ENCODE measurements at places on chromosomes 7 and 10. TPM values are rescaled to one million over a fixed set of nuclear protein-coding genes. Genes with fewer than 3 reads are reported as not detected.

Gene ELFN1
- not detected for total RNA-seq

Gene ANKMY2
- total RNA-seq, result 6.8 TPM

DNA sequence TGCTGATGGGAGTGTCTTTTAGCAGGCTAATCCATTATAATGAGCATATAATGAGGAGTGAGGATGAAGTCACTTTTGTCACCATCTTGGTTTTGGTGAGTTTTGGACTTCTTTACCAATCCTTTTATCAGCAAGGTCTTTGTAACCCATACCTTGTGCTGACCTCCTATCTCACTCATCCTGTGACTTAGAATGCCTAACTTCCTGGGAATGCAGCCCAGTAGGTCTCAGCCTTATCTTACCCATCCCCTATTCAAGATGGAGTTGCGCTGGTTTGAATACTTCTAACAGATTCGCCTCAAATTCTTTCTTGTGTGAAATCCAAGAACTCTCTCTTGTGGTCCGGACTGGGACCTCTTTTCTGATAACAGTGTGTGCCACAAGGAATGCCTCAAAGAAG is 253.1 kb upstream of the CACNA2D1 start:
- no peak for DNase-seq

DNA sequence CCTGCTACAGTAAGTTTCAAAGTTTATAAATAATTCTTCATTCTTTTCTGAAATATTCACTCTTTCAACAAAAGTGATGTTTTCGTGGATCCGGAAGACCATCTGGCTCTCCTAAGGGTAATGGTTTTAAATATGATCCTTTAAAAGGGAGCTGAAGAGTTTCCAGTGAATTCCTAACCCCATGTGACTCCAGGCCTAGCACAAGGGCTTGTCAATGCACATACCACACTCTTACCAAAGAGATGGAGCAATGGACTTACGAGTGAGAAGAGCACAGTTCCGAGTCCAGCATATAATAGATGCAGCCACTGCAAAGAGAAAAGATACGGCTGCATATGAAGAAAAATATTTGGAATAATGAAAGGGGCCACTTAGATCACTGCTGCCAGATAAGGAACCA is 32.1 kb upstream of the GATAD1 start:
- DNase-seq, result no peak

GRCh38 chr7:24428676-24429075 is 144.6 kb upstream of the PALS2 start:
- DNase-seq, result no peak

GRCh38 chr10:4051641-4052151 is 266.7 kb upstream of the KLF6 start:
- DNase-seq, result no peak

- no peak for DNase-seq
These were observed 1131.9 kb upstream of the CELF2 start for GRCh38 chr10:9885761-9886160.

- DNase-seq, result no peak
These were observed 8.6 kb downstream of the AOC1 start for GRCh38 chr7:150860978-150861295.

DNA sequence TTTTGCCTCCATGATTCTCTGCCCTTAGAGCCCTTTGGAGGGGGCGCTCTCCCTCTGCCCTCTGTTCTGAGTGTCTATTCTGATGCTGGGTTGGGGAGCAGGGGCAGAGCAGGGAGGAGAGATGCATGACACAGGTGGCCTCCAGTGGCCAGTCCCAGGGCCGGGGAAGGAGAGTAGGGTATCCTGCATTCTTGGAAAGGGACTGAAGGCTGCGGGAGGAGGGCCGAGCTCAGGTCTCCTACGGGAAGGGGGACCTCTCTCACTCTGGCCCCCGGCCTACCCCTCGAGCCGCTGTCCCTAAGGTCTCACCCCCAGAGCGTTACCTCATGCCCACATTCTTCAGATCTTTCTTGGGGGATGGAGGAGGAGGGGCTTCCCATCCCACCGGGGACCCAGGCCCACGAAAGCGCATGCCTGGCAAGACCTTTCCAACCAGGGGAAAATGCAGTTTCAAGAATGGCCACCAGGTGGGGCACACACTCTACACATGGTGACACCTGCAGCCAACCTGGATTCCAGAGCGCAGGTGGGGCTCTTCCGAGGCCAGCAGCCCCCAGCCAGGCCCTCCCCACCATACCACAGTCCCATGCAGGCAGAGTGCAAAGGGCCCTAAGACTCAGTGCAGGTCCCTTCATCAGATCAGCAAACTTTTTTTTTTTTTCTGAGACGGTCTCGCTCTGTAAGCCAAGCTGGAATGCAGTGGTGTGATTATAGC is 86.4 kb downstream of the MYL10 start:
- peak; percentile 72 for DNase-seq

Measured in T-helper 17 cell (primary cell).